ENCODE measurements at places on chromosomes 2 and 18. TPM values are rescaled to one million over a fixed set of nuclear protein-coding genes. Genes with fewer than 3 reads are reported as not detected.

Gene PLEK
- 0.93 TPM for total RNA-seq

Gene SLC19A3
- total RNA-seq = 21.8 TPM

Gene B3GNT7
- total RNA-seq = 6.2 TPM

Gene AOX1
- 7.7 TPM for total RNA-seq

Gene TUBB8B
- not detected for total RNA-seq

Gene ZFP36L2
- total RNA-seq = 85.1 TPM

Gene RFX8
- total RNA-seq = not detected

Gene G6PC2
- total RNA-seq = not detected

Gene DLGAP1
- 3.1 TPM for total RNA-seq
